ENCODE measurements at places on chromosomes 4 and X.

DNA sequence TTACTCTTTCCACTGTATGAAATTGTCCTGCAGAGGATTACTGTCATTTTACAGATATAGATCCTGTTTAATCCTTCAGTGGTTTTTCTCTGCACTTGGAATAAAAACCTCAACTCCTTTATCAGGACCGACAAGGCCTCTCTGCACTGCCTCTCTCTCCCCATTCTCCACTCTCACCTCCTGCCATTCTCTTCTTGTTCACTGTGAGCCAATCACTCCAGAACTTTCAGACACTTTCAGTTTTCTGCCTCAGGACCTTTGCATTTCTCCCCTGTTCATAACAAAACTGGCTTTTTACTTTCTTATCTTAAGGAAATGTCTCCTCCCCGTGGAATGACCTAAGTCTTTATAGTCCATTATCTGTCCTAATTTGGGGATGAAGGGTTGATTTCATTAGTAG lies 137.3 kb downstream of the ELOVL6 start:
- no peak for DNase-seq

DNA sequence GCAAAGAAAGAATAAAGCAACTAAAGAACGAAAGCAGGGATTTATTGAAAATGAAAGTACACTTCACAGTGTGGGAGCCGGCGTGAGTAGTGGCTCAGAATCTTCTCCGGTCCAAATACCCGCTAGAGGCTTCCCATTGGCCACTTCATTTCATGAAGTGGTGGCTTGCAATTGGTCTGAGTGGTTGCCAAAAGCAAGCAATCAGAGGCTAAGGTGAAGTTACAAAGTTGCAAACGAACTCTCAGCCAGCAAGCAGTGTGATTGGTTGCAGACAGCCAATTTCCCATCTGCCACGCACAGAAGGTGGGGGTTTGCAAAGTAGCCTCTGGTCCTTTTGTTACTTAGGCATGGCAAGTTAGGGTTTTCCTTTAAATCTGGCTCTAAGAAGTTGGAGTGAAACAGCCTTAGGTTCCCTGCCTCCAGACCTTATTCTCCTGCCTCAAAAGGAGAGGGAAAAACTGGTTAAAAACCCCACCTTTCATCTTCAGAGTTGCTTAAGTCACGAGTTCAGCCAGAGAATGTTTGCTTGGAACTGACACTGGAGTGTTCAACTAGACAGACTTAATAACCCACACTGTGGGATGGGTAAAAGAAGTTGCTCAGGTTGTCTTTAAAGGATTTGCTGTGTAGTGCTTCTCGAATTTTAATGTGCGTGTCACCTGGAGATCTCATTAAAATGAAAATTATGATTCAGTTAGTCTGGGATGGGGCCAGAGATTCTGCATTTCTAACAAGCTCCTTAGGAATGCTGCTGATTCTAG lies 6.9 kb upstream of the CLOCK start:
- peak; percentile 68 for DNase-seq

- no peak for DNase-seq
Measured at GRCh38 chr4:165299399-165300060, 27.9 kb upstream of the MSMO1 start.

GRCh38 chr4:80407246-80407645 lies 71.7 kb downstream of the CFAP299 start:
- DNase-seq = peak; percentile 63

GRCh38 chrX:39601231-39602177 lies 496.3 kb downstream of the BCOR start:
- DNase-seq = no peak

DNA sequence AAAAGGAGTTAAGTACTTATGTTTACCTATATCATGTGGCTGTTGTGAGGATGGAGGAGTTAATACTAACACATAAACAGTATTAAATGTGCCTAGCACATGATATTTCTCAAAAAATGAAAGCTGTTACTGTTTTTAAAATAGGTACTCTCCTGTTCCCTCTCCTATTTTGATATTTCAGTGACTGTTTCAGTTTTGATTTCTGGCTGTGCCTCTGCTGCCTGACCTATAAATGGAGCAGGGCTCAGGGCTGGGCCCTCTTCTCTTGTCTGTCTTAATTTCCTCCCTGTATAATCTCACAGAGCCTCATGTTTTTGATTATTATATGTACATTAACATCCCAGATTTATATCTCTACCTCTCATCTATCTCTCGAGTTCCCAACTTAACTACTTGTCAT lies 93.3 kb downstream of the UGT8 start:
- no peak for DNase-seq

DNA sequence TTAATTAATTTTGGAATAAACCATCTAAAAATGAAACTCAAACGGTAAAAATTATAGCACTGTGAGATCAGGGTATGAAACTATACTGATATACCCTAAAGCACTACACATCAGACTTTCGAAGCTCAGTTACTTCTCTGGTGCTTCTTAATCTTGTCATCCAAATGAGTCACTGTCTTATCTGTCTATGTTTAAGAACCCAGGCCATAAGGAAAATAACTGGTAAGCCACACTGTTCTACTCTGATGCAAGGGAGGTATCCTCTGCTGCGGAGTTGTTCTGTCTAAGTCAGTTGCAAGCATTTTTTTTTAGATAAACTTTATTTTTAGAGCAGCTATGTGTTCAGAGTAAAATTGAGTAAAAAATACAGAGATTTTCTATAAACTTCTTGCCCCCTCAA lies 830.8 kb upstream of the POU3F4 start:
- peak; percentile 71 for DNase-seq

DNA sequence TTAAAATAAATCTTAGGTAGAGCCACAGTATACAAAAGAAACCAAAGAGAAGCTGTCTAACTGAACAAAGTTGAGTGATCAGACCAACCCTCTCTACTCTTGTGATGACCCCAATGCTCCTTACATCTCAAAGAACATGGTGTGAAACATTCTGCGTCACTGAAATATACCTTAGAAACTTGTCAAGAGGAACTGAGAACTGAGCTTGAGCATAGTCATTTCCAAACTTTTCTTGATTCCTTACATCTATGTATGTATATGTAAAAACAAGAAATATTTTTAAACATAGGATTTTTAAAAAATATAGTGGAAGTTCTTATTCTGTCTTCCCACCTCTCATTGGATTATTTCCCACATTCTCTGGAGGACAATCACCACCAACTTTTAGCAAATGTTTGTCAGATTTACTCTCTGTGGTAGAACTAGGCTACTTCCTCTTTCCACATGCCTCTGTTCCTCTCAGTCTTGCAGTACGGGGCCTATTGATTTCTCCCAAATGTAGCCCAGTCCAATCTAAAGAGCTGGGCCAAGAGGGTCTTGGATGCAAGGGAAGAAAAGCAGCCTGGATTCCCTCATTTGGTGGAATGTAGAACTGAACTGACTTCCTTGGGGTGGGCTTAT lies 98.2 kb upstream of the HHIP start:
- DNase-seq = no peak

- peak; percentile 38 for DNase-seq
Measured at GRCh38 chr4:166293556-166293955, 420.5 kb downstream of the TLL1 start.

DNA sequence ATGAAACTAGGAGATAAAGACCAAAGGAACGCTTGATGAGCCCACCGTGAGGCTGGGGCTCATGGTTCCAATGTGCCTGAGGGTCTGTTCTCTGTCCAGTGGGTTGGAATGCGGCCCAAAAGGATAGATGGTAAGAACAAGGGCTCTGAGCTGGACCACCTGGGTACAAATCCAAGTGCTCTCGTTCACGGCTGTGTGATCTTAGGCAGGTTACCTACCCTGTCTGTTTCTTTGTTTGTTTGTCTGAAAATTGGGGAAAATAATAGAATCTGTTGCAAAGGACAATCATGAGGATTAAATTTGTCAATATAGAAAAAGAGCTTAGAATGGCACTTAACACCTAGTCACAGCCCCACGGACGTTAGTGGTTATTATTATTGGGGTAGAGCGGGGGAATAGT lies 36.0 kb downstream of the SMIM20 start:
- no peak for DNase-seq

GRCh38 chr4:104022226-104022625 lies 302.4 kb upstream of the TACR3 start:
- DNase-seq = no peak

DNA sequence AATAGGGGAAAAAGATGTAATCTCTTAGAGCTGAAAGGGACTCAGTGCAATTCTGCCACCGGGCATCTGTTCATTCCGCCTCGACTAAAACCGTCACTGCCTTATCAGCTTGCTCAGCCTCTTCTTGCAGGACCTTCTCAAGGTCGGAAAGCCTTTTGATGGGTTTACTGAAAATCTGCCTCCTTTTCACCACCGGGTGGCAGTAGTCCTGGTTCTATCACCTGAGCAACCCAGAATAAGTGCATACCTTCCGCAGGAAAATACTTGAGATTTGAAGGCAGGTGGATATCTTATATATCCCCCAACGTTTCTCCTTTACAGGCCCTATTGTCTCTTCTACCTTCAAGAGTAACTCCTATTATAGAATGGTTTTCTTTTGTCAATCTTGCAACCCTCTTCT lies 103.4 kb upstream of the PAK3 start:
- peak; percentile 25 for DNase-seq

DNA sequence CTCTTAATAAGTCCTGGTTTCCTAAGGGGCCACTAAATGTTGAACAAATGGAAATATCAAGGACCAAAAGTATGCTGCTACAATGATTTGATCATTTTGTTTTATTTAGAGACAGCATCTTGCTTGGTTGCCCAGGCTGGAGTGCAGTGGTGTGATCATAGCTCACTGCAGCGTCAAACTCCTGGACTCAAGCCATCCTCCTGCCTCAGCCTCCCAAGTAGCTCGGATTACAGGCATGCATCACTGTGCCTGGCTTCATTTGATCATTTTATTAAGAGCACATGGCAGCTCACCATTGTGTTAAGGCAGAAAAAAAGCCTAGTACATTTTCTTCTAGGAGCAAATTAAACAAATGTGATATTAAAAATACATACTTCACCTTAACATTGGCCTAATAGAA lies 52.7 kb downstream of the DCLK2 start:
- DNase-seq = peak; percentile 85

- DNase-seq = no peak
Measured at GRCh38 chr4:180518906-180519305, 1724.3 kb upstream of the TENM3 start.

GRCh38 chr4:24137671-24138601 lies 248.1 kb upstream of the PPARGC1A start:
- no peak for DNase-seq

DNA sequence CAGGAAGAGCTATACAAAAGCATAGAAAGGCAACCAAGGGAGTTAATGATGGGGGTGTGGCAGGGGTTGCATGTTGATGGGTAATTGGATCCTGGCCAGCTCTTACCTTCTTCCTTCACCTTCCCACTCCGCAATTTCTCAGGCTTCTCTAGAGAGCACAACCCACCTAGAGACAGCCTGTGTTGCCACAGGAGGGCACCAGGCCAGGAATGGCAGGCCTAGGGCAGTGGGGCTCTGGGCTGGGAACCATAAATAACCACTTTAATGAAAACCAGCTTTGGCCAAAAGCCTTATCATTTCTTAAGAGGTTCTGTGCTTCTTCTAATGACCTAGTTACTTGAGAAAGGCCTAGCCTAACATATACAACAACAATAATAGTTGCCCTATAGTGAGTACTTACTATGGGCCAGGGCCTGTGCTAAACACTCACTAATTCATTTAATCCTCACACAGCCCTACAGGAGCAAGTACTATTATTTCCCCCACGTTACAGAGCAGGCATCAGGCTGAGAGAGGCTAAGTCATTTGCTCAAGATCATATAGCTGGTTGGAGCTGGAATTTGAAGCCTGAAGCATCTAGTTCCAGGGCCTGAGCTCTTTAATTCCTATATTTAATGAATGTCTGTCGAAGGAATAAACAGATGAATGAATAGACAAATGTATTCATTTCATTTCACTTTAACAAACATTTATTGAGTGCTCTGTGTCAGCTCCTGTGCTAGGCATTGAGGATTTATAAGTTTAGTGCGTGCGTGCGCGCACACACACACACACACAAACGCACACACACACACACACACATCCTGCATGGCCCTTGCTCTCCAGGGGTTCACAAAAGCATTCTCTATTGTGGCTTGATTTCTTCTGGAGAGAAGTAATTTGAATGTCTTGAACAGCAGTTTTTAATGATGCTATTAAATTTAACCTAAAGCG lies 66.8 kb downstream of the RTL9 start:
- DNase-seq = no peak

- DNase-seq = no peak
Measured at GRCh38 chr4:165631208-165631894, 241.7 kb upstream of the TLL1 start.

GRCh38 chrX:25181775-25182174 lies 166.0 kb upstream of the ARX start:
- DNase-seq = no peak

DNA sequence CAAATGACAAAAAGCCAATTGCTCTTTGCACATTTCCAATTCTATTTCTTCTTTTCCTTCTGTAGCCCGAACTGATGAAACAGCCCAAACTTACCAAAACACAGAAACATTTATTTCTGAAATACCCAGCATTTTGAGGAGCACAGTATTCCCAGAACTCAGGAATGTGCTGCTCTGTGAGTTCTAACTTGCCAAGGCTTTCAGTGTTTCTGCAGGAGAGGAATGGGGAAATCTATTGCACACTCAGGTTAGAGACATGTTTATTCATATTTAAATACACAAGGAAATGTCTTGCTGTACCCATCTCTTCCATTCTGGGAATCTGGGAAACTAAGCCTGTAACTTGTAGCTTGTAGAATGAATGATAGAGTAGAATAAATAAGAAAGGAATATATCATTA lies 10.7 kb downstream of the TMPRSS11D start:
- no peak for DNase-seq

GRCh38 chrX:3763111-3763510 lies 49.7 kb upstream of the PRKX start:
- no peak for DNase-seq

- no peak for DNase-seq
Measured at GRCh38 chrX:153927672-153927921, 1.5 kb upstream of the ARHGAP4 start.

- DNase-seq = no peak
Measured at GRCh38 chr4:142418697-142419096, 427.4 kb downstream of the INPP4B start.

- DNase-seq = no peak
Measured at GRCh38 chr4:142155347-142155746, 519.0 kb downstream of the IL15 start.

GRCh38 chr4:153533387-153533786 lies 67.2 kb downstream of the TMEM131L start:
- DNase-seq = no peak

DNA sequence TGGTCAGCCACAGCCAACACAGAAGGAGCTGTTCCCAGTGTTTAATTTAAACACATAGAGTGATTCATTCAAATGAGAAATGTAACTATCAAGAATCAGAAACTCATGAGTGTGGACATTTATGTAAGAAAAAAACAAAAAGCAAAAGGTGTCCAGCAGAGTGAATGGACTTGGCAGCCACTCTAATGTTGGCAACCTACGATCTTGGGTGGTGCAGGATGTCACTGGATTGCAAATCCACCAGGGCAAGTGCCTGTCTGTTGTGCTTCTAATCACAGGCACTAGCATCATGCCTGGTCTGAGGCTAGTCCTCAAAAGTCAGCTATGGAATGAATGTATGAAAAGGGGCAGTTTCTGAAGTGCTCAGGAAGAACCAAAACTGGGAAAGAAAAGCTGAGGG lies 277.7 kb upstream of the CLNK start:
- no peak for DNase-seq

All from iris pigment epithelial cell (primary cell).